Fibroblast of lung (primary cell): ENCODE measurements at places on chromosomes 7 and 10. TPM values are rescaled to one million over a fixed set of nuclear protein-coding genes. Genes with fewer than 3 reads are reported as not detected.

- H3K4me1 ChIP-seq = no peaks in the 10 kb centered on the region
- H3K36me3 ChIP-seq = no peaks in the 10 kb centered on the region
- DNase-seq = peak; percentile 6
- H3K27ac ChIP-seq = no peak overlapping the region
Measured at GRCh38 chr7:73394422-73394821, 39.2 kb upstream of the FZD9 start.

GRCh38 chr7:132603220-132603833 lies 27.1 kb upstream of the PLXNA4 start:
- H3K27ac ChIP-seq = no peak overlapping the region

DNA sequence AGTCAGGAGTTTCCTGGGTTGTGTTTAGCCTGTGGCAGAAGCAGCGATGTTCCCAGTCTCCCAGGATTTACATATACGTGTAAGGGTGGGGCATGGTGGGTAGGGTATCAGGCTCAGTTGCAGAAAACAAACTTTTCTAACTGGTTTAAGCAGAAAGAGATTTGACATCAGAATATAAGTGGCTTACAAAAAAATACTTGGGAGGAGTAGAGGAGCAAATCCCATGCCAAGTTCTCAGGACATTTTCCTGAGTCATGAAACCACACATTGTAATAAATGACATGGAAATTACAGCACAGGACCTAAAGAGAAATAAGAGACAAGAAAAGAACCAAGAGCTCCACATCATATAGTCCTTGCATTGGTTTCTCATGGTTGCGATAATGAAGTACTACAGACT lies 26.2 kb upstream of the FRMD4A start:
- H3K4me3 ChIP-seq = no peak overlapping the region
- H3K4me1 ChIP-seq = no peaks in the 10 kb centered on the region
- peaks cover 5% of the 10 kb centered on the region for H3K27me3 ChIP-seq
- peak; percentile 87 for DNase-seq
- H3K27ac ChIP-seq = no peak overlapping the region

- no peaks in the 10 kb centered on the region for H3K36me3 ChIP-seq
- H3K4me1 ChIP-seq = no peaks in the 10 kb centered on the region
- no peak for DNase-seq
- peaks cover 2% of the 10 kb centered on the region for H3K27me3 ChIP-seq
- H3K4me3 ChIP-seq = no peak overlapping the region
Measured at GRCh38 chr10:47435081-47435480, 48.8 kb downstream of the ANXA8 start.

- no peaks in the 10 kb centered on the region for H3K4me1 ChIP-seq
- H3K27me3 ChIP-seq = peaks cover 44% of the 10 kb centered on the region
- peak overlapping the region; percentile 28 for H3K4me3 ChIP-seq
- peak; percentile 51 for DNase-seq
- no peak overlapping the region for H3K27ac ChIP-seq
Measured at GRCh38 chr10:14173391-14173705, 157.4 kb downstream of the FRMD4A start.

STRA8 gene
- not detected in 2 replicates for total RNA-seq

NEURL1 gene
- total RNA-seq = under 0.01 TPM in 1 of 2 replicates, not detected in the other

NT5C3A gene
- 19.3 and 25.3 TPM in 2 replicates for total RNA-seq
